ENCODE measurements at places on chromosomes 12 and 14. TPM values are rescaled to one million over a fixed set of nuclear protein-coding genes. Genes with fewer than 3 reads are reported as not detected.

Gene SYCP3
- total RNA-seq: not detected

Gene PNMA1
- total RNA-seq: 37.4 TPM

Gene TAPBPL
- total RNA-seq: 18.6 TPM

Gene KRT8
- 9.6 TPM for total RNA-seq

Gene FOXG1
- total RNA-seq: 0.05 TPM

Gene ZFC3H1
- total RNA-seq: 20.3 TPM
